Caco-2 (cell line): ENCODE measurements at places on chromosomes 11 and 22. TPM values are rescaled to one million over a fixed set of nuclear protein-coding genes. Genes with fewer than 3 reads are reported as not detected.

DNA sequence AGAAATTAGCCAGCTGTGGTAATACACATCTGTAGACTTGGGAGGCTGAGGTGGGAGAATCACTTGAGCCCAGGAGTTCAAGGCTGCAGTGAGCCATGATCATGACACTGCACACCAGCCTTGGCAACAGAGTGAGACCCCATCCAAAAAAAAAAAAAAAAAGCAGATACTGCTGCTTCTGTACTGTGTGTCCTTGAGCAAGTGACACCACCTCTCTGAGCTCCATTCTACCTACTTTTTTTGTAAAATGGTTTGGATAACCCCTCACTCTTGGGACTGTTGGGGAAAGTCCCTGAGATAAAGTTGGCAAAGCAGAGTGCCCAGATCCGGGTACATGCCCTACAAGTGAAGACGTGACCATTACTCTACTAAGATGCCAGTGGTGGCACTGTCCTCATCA, 2.7 kb downstream of the SEC14L3 start:
- DNase-seq = no peak

Gene CCDC15
- total RNA-seq = 4.0 TPM in 2 replicates

Gene BEST1
- 4.7 and 6.7 TPM in 2 replicates for total RNA-seq

DNA sequence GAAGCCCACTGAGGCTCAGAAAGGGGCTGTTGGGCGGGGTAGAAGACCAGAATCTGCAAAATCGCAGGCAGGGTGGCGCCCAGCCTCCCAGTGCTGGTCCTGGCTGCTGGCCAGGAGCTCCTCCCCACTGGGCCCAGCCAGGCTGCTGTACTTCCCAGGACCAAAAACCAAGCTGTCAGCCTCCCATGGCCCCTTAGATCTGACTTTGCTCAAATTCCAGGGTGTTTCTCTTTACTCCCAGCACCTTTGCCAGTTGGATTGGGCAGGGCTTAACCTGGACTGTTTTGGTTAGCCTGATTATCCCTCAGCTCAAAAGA, 44.2 kb upstream of the WEE1 start:
- no peak for DNase-seq

DNA sequence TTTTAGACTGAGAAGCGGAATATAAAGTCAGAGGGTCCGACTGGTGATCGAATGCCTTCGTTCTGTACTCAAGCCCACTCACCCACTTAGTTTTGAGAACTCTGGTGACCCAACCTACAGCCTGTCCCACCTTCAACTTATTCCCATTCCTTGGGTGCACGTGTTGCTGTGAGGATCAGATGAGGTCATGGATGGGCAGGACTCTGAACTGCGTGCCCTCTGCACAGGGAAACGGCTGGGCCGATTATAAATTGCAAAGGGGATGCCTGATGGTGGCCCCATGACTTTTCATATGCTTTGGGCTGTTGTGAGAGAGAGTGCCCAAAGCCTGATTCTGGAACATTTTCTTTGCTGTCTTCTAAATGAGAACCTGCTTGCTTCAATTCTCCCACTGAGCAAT, 16.0 kb upstream of the EHF start:
- no peak for DNase-seq

DNA sequence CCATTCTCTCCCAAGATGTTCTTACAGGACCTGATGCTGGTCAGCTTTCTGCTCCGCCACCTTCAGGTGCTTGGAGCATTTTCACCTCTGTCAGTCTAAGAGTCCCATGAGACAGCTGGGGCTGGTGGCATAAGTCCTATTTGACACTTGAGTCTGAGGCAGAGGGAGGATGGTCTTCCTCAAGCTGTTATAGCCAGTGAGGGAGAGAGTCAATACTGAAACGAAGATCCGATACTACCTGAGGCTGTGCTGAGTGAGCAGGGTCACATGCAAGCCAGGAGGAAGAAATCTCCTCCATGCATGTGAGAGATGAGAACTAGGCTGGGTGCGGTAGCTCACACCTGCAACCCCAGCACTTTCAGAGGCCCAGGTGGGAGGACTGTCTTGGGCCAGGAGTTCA, 5.6 kb downstream of the ZFPL1 start:
- DNase-seq = no peak

DNA sequence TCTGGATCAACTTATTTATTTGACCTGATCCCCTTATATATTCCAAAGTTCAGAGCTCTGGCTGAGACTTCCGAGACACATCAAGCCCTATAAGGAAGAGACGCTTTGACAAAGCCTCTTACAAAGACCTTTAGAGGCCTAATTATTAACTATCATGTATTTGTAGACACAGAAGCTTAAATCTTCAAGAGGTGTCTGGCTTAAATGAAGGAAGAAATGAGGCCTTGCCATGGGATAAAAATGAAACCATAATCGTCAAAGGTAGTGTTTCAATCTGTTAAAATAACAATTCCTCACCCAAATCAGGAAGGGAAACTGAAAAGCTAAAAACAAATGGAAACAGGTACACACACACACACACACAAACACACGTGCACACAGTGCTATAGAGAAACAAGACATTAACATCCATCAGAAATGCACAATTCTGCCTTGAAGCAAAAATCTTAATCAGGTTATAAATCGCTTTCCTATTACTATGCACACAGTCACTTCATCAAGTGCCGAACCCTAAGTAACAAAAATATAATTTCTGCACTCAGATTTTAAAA, 50.2 kb downstream of the PITPNB start:
- no peak for DNase-seq

- no peak for DNase-seq
Measured at GRCh38 chr11:7899418-7899817, 31.6 kb downstream of the OR10A6 start.

Gene C22orf15
- total RNA-seq = not detected in 2 replicates

GRCh38 chr11:114131461-114131864, 72.0 kb downstream of the ZBTB16 start:
- no peak for DNase-seq

Gene TEX12
- not detected in 2 replicates for total RNA-seq

- peak; percentile 38 for DNase-seq
Measured at GRCh38 chr11:58286249-58286648, 18.2 kb upstream of the OR10W1 start.

Gene EPS8L2
- 203 and 224 TPM in 2 replicates for total RNA-seq

GRCh38 chr11:4541071-4541470, 3.9 kb upstream of the OR52M1 start:
- no peak for DNase-seq

Gene LRRC74B
- not detected in 2 replicates for total RNA-seq

DNA sequence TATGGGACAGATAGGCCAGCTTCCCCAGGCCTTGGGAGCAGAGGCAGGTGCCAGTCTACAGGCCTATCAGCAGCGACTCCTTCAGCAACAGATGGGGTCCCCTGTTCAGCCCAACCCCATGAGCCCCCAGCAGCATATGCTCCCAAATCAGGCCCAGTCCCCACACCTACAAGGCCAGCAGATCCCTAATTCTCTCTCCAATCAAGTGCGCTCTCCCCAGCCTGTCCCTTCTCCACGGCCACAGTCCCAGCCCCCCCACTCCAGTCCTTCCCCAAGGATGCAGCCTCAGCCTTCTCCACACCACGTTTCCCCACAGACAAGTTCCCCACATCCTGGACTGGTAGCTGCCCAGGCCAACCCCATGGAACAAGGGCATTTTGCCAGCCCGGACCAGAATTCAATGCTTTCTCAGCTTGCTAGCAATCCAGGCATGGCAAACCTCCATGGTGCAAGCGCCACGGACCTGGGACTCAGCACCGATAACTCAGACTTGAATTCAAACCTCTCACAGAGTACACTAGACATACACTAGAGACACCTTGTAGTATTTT, 26.6 kb upstream of the L3MBTL2 start:
- DNase-seq = no peak

DNA sequence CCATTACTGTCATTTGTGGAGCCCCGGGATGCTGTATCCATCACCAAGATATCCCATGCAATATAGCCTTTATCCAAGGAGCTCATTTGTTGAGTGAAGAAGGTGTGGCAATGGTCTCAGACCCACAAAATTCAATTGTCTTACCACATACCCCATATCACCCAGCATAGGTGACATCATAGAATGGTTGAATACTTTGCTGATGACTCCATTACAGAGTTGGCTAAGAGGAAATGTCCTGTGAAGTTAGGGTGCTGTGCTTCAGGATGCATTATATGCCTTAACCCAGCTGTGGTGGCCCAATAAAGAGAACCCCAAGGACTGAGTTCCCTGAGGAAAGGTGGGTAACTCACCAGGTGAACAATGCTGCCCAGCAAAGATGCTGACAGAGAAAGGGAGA, 113.7 kb downstream of the EFCAB6 start:
- DNase-seq = no peak

Gene SYT8
- total RNA-seq = 11.3 and 14.9 TPM in 2 replicates

Gene C11orf42
- total RNA-seq = not detected in 2 replicates

- peak; percentile 71 for DNase-seq
Measured at GRCh38 chr11:69114811-69115523, 40.8 kb upstream of the SMIM38 start.

Gene C22orf23
- total RNA-seq = not detected in 2 replicates

DNA sequence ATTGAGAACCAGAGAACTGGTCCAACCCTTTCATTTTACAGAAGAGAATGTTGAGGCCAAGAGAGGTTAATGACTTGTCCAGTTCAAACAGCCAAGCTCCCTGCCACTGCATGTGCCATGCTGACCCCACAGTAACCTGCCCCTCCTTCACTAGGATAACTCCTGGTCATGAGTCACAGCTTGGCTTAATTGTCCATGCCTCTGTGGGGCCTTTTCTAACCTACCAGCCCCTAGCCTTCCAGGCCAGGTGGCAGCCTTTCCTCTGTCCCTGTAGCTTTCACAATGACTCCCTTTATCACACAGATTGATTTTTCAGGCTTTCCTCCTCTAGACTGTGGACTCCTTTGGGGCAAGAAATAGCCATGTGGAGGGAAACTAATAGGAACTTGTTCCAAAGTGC, 97.2 kb downstream of the PIWIL4 start:
- DNase-seq = no peak

Gene SLC5A1
- 0.23 and 0.81 TPM in 2 replicates for total RNA-seq

GRCh38 chr11:127890030-127890615, 697.2 kb downstream of the ETS1 start:
- DNase-seq = no peak

DNA sequence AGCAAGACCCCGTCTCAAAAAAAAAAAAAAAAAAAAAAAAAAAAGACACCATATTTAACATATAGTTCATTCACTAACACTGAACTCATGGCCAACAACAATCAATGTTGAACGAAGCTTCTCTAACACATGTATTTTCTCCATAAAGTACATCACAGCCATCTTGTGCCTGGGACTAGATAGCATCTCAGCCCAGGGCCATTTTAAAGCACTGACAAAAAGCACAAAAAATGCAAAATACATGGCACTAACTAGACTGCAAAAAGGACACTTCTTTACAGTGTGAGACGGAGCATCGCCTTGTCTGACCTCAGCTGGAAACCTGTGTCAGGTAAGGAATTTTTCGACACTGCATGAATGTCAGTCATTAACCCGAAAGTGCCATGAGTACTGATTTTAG, 23.3 kb downstream of the KIAA0930 start:
- no peak for DNase-seq
